Activated T-helper 2 cell treated with anti-CD3 and anti-CD28 coated beads, Interferon-gamma antibody, Interleukin-2, Interleukin-4, amounts not matched to agents 10 μg/mL and 5 μg/mL and 100 μg/mL, durations not matched to agents 14 hours and 24 hours and 36 hours (primary cell): ENCODE measurements at places on chromosomes 3 and 15. TPM values are rescaled to one million over a fixed set of nuclear protein-coding genes. Genes with fewer than 3 reads are reported as not detected.

- no peak overlapping the region for H3K27ac ChIP-seq
- H3K4me1 ChIP-seq: peaks cover 27% of the 10 kb centered on the region
- no peaks in the 10 kb centered on the region for H3K36me3 ChIP-seq
- no peak for DNase-seq
These were observed 133.6 kb upstream of the PRICKLE2 start for GRCh38 chr3:64358853-64359252.

- H3K27me3 ChIP-seq: peaks cover 2% of the 10 kb centered on the region
- DNase-seq: peak; percentile 68
- no peaks in the 10 kb centered on the region for H3K36me3 ChIP-seq
- no peak overlapping the region for H3K27ac ChIP-seq
- no peak overlapping the region for H3K4me3 ChIP-seq
These were observed 115.8 kb downstream of the KBTBD8 start for GRCh38 chr3:67113802-67114407.

LTK gene
- 0.18 and 0.25 TPM in 2 replicates for total RNA-seq

PLXNB1 gene
- total RNA-seq: 6.8 and 7.0 TPM in 2 replicates
